ENCODE measurements at places on chromosomes 3 and 15.

DNA sequence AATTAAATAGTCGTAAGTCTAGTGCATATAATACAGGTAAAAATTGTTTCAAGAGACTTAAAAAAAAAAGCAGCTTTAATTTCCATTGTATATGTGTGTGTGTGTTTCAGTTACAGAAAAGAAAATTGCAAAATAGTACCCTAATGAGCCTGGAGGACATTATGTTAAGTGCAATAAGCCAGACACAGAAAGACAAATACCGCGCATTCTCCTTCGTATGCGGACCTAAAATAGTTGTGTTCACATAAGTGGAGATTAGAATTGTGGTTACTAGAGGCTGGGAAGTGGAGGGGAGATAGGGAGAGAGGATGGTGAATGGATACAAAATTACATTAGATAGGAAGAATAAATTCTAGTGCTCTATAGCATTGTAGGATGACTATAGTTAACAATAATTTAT lies 3.6 kb downstream of the MESD start:
- no peak for DNase-seq

GRCh38 chr3:188574885-188575284 lies 420.9 kb downstream of the LPP start:
- DNase-seq = peak; percentile 31

DNA sequence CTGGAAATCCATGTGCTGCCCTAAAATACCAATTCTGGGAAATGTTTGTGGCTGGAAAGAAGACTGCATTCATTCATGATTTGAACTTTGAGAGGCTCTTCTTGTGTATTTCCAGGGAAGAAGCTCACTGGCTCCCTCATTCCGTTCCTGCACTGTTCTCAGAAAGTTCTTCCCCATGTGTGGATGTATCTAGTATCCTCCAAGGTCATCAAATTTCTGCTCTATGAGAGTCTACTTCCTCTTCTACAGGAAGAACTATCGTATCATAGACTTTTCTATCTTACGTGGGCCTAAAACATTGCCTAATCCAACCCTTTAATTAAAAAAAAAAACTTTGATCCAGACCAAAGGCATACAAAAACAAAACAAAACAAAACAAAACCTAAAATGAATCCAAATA lies 2.9 kb downstream of the CCR3 start:
- DNase-seq = no peak

- peak; percentile 73 for DNase-seq
Measured at GRCh38 chr15:59995568-59996297, 8.4 kb upstream of the FOXB1 start.

- no peak for DNase-seq
Measured at GRCh38 chr15:84391191-84391590, 155.6 kb downstream of the GOLGA6L4 start.

GRCh38 chr3:13648060-13649001 lies 99.4 kb downstream of the FBLN2 start:
- peak; percentile 95 for DNase-seq

Data from brain (organoid and tissue), 16 donors.